ENCODE measurements at places on chromosomes 6 and 20. TPM values are rescaled to one million over a fixed set of nuclear protein-coding genes. Genes with fewer than 3 reads are reported as not detected.

Gene BRD2
- 64.1 TPM for total RNA-seq

DNA sequence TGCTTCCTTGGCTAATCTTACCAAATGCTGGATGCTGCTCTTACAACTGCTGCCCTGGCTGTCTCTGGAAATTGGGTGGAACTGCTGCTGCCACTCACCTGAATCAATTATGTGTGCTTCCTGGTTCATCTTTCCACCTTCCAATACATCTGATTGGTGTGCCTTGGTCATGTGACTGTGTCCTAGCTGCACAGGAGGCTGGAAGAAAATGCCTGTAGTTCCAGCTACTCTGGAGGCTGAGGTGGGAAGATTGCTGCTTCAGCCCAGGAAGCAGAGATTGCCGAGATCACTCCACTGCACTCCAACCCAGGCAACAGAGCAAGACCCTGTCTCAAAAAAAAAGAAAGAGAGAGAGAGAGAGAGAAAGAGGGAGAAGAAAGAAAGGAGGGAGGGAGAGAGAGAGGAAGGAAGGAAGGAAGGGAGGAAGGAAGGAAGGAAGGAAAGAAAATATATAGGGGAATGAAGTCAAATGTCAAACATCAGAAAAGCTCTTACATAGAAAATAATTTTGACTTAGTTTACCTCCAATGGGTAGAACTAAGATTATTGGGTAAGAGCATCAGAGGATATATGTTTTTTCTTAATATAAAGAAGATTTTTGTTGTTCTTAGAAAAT is 14.1 kb upstream of the PPARD start:
- DNase-seq: no peak

DNA sequence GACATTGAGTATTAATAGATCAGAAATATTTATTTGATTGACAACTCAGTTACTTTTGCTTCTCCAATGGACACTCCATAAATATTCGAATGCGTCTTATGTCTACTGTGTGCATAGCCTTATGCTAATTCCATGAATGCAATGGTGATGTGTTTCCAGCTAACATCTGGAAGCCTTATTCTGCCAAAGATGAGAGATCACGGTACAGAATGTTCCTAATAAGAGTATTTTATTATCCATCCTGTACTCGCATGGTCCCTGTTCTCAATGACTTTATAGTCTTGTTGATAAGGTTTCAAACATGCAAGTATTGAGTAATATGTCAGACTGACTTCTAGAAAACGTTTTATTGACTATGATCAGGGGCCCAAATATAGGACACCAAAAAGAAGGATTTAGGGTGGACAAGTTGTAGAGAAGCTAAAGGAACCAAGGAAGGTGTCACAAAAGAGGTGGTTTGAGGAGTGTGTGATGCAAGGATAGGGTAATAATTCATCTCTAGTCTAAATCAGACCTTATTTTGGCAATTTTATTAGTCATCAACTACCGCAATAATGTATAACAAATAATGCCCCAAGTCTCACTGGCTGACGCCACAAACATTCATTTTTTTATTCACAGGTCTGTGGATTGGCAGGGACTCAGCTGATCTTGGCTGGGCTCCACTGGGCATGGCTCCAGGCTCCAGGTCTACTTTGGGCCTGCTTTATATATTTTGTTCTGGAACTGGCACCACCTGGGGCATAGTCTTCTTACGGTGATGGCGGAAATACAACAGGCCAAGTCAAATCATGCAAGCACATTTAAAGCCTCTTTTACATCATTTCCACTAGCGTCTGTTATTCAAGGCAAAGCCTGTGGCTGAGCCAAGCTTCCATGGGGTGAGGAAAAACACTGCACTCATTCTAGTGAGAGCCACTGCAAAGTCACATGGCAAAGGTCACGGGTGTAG is 24.5 kb upstream of the CD83 start:
- DNase-seq: no peak

DNA sequence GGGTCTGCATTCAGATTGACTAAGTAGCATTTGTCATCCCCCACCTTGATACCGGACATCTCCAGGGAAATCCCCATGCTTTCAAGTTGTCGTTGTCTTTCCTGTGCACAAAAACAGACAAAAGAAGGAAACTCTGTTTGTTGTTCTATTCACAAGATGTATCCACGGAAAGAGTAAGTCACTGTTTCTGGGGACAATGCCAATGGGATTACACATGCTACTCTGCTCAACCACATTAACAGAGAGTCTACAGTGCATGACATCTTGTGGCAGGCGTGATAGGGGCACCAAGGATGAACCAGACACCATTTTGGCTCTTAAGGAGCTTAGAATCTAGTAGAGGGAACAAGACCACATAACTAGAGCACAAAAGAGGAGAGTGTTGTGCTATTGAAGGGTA is 124.4 kb upstream of the NUP153 start:
- DNase-seq: no peak

DNA sequence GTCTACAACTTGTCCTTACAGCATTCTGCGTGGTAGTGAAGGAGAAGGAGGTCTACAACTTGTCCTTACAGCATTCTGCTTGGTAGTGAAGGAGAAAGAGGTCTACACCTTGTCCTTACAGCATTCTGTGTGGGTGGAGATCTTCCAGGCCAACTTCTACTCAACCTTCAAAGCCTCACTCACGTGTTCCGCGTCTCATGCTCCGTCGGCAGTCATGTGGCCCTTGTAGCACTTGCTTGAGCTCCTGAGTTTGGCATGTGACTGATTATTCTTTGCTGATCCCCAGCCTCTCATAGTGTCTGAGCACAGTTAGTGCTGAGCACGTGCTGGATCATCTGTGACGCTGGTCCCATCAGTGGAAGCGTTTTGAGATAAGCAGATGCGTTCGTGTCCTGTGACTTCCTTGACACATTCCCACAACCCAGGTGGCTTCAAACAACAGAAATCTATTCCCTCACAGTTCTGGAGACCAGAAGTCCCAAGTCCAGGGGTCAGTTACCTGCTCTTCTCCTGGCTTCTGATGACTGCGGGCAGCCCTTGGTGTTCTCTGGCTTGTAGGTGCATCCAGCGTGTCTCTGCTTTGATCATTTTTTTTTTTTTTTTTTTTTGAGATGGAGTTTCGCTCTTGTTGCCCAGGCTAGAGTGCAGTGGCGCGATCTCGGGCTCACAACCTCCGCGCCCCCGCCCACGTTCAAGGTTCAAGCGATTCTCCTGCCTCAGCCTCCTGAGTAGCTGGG is 2.6 kb downstream of the SS18L1 start:
- peak; percentile 48 for DNase-seq

GRCh38 chr6:151284012-151284411 is 44.2 kb downstream of the AKAP12 start:
- DNase-seq: no peak

DNA sequence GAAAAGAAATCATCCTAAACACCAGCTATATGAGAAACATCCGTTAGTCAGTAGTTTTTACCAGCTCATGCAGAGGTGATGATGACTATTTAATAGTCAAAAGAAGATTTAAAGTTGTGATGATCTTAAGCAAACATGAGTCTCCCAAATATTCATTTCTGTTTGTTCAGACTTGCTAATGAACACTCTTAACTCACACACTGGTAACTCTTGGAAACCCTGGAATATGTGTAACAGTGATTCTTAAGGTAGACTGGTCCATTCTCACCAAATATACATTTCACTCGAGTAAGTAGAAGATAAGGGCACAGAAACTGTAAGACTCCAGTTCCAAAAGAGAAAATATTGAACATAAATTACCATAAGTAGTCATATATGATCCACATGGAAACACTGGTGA is 29.1 kb downstream of the RSPO3 start:
- DNase-seq: no peak

- no peak for DNase-seq
Observed at GRCh38 chr6:36071714-36072113, 44.1 kb downstream of the MAPK14 start.

Gene ECT2L
- 1.1 TPM for total RNA-seq

Gene TMEM74B
- total RNA-seq: 2.9 TPM

GRCh38 chr6:161792851-161793493 is 519.1 kb upstream of the AGPAT4 start:
- DNase-seq: no peak
